Umbilical cord (tissue), 2 donors: ENCODE measurements at places on chromosomes 6 and 20. TPM values are rescaled to one million over a fixed set of nuclear protein-coding genes. Genes with fewer than 3 reads are reported as not detected.

DNA sequence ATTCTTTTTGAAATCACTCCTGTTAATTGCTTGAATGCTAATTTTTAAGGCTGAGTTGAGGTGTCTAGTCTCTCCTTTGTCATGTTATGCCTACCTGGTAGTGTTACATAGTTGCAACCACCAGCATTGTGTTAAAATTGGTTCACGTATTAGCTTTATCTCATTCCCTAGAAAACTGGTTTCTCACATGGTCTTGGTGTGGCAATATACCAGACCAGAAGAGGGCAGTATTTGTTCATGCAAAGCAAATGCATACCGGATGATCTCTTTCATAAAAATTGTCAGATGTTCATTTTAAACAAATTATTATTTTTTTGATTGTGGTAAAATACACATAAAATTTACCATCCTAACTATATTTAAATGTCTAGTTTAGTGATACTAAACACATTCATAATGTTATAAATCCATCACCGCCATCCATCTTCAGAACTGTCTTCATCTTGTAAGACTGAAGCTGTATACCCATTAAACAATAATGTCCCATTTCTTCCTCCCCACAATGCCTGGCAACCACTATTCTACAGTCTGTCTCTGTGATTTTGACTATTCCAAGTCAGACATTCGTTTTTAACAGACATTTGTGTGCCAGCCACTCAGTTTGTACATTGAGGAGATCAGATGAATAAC, 92.8 kb downstream of the ATRN start:
- peak; percentile 18 for DNase-seq

GRCh38 chr20:24492698-24493097, 23.3 kb downstream of the SYNDIG1 start:
- DNase-seq = no peak

- DNase-seq = no peak
Observed at GRCh38 chr6:169709293-169709692, 7.4 kb downstream of the C6orf120 start.

- DNase-seq = no peak
Observed at GRCh38 chr20:39311851-39312506, 349.8 kb downstream of the DHX35 start.

The CALHM6 gene
- 25.5 TPM for total RNA-seq

DNA sequence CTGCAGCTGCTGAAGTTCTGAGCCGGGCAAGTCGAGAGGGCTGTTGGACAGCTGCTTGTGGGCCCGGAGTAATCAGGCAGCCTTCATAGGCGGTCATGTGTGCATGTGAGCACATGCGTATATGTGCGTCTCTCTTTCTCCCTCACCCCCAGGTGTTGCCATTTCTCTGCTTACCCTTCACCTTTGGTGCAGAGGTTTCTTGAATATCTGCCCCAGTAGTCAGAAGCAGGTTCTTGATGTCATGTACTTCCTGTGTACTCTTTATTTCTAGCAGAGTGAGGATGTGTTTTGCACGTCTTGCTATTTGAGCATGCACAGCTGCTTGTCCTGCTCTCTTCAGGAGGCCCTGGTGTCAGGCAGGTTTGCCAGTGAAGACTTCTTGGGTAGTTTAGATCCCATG, 21.2 kb upstream of the MAPK13 start:
- no peak for DNase-seq

DNA sequence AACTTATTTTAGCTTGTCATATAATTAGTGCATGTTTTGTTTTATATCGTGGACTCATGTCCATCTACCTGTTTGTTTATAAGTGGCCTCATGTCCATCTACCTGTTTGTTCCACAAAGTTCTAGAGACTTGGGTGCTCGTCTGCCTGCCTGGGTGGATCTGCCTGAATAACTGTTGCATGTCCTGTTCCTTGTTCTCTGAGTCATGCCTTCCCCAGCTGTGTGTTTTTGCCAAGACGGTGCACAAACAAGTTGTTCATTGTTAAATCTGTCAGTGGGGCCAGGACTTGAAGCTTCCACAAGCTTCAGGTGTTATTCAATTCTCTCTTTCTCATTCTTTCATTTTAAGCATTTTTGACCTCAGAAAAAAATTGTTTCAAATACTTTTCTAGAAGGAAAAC, 358.0 kb upstream of the CITED2 start:
- no peak for DNase-seq
